NCI-H69 (cell line): ENCODE measurements at places on chromosomes 3 and 15.

GRCh38 chr15:91022075-91022831 is at the start of gene VPS33B:
VPS33B (minus strand) TSS chr15:91022594; CDS start chr15:91022249, 345 bp downstream.
- peak; percentile 95 for DNase-seq

GRCh38 chr3:28210968-28211713 is 30.3 kb upstream of the CMC1 start:
- no peak for DNase-seq

GRCh38 chr3:194103505-194103904 is 32.4 kb upstream of the HES1 start:
- no peak for DNase-seq

DNA sequence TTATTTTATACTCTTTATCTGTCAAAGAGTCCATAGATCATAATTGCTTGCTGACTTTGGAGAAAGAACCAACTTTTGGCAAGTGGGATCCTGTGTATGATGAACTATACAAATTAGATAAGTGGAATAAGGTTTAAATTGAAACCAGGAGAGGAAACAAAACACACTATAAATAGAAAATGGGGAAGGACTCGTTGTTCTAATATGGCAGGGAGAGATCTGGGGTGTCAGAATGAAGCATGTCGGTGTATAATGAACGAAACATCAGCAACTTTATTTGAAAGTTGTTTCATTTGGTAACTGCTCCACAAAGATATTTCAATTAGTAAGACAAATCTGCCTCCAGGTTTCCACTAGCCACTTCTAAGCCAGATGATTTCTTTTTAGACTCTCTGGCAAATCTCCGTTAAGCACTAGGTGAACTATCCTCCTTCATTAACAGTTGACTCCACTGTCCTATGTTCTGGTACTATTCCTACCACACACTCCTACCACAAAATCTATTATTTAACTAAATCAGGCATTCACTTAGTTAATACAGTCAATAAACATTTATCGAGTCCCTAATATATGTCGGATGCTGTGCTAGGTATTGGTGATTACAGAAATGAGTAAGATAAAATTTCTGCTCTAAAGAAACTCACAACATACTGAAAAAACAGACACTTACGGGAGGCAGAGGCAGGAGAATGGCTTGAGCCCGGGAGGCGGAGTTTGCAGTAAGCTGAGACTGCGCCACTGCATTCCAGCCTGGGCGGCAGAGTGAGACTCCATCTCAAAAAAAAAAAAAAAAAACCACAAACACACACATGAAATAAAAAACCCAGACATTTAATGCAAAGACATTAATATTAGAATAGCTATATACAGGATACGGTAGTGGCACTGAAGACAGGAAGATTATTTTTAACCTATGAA is 20.1 kb downstream of the SLC15A2 start:
- no peak for DNase-seq

DNA sequence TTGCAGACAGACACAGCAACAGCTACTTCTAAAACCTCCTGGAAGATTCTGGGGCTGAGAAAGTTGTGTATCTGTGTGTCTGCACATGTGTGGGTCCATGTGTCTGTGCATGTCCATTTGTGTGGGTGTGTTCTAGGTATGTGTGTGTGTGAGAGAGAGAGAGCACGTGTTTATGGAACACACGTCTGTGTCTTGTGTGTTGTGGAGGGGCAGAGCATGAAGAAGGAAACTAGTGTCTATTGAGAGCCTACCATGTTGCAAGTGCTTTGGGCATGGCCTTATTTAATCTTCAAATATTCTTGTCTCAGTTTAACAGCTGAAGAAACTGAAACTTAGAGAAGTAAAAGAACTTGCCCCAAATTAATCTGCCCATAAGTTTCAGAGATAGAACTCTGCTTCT is 327.5 kb downstream of the UACA start:
- no peak for DNase-seq

DNA sequence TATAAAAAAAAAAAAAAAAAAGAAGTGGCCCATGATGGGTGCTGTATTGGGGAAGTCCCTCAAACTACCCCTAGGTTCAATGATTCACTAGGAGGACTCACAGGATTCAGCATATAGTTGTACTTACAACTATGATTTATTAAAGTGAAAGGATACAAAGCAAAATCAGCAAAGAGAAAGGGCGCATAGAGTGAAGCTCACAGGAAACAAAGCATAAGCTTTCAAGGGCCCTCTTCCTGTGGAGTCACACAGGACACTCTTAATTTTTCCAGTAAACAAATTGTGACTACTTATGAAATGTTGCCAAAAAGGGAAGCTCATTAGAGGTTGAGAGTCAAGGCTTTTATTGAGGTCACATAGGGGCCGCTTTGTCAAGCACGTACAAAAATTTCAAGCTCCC is 153.7 kb upstream of the GAP43 start:
- DNase-seq, result peak; percentile 63

DNA sequence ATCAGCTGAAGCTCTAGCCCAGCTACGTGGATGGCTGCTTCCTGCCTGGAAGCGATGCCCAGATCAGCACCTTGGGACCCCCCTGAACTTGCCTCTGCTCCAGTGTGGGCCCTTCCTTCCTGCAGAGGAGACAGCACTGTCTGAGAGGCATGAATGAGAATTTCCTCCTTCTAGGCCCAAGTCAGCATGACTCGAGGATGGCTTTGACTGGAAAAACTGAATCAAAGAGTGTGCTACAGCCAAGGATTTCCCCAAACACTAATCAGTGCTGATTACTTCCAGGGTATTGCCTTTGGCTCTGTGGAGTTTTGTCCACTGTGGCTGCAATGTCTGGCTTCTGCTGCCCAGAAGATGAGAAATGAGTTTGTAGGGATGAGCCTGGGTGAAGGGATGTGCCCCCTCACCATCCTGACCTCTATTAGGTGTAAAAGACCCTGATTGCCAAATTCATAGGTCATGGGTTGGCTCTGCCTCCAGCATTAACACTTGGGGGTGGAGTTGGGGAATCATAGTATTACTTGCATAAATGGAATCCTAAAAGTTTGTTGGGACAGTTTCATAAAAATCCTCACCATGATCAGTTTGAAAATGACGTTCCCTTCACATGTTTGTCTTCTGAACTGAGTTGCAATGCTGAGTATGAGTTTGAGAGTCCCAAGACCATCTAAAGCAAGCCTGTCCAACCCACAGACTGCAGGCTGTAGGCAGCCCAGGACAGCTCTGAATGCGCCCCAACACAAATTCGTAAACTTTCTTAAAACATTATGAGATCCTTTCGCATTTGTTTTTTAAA is 36.7 kb downstream of the FLNB start:
- no peak for DNase-seq

DNA sequence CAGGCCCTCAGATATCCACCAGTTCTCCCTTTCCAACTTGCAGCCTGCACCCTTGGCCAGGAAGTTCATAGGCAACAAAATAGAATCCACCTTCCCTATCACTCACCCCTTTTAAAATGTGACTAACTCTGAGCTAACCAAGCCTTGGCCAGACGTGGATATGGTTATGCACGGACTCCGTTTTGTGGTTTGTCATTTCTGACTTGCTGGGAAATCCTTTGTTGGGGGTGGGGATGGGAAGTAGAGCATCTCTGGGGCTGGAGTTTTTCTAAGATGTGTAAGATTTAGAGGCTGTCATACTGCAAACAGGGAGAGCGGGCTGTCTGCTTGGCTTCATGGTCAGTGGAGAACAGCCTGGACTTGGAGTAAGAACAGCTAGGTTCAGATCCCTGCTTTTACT is 62.6 kb downstream of the SMAD3 start:
- DNase-seq, result no peak

DNA sequence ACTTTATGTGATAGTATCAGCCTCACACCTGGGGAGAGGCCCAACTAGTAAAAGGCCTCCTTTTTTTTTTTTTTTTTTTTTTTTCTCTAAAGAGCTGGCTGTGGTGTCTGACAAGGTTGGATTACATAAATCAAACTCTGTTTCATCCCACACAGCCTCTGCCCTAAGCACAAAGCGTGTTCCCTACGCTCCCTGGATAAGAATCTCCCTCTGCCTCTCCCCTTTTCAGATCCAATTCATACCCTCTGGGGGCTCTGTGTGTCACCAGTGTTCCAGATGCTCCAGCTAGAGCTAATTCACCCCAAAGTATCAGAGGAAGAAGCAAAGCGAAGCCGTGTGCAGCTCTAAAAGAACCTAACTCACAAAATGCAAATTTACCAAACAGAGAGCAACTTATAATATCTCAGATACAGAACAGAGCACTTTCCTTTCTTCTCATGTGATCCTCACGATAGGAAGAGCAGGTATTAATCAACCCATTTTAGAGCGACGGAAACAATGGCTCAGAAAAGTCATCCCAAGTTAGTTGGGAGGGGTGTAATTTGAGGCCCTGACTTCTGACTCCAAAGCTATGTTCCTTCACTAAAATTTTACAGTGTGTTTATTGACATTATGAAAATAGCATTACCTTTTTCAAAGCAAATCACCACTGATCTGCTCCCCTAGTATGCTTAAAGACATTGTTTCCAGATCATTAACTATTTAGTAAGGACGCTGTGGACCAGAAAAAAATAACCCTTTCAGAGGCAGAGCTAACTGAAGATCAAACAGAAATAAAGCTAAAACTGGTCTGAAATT is 12.4 kb downstream of the BMF start:
- peak; percentile 83 for DNase-seq

DNA sequence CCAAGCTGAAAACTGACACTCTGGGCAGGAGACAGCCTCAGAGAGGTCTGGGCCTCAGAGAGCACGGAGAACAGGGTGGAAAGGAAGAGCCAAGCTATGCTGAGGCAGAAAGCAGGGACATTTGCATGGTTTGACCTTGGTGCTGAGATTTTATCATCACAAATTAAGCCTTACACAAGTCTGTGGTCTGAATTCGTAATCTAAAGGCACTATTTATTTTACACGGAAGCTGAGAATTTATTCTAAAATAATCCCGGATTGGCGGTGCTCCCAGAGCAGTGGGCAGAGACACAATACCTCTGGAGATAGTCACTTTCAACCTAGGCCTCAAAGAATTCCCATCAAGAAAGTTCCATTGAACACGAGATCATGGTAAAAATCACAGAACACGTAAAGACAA is 47.5 kb downstream of the CFAP92 start:
- DNase-seq, result no peak

DNA sequence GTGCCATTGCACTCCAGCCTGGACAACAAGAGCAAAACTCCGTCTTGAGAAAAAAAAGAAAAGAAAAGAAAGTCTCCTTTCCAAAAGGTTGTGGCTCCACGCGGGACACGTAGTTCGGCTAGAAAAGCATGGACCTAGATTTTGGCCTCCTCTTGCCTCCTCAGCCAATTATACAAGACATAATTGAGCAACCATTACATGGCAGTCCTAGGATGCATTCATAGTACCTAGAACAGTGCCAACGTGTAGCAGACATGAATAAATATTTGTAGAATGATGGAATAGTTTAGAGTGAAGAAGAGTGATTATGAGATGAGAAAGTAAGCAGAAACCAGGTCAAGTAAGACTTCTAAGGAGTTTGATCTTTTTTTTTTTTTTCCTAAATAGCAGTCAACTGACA is 112.5 kb downstream of the ZNF609 start:
- DNase-seq, result no peak

GRCh38 chr15:73684581-73685455 is 635 bp downstream of the CD276 start:
- no peak for DNase-seq

- DNase-seq, result no peak
Measured at GRCh38 chr15:68382286-68383007, 49.5 kb downstream of the ITGA11 start.

DNA sequence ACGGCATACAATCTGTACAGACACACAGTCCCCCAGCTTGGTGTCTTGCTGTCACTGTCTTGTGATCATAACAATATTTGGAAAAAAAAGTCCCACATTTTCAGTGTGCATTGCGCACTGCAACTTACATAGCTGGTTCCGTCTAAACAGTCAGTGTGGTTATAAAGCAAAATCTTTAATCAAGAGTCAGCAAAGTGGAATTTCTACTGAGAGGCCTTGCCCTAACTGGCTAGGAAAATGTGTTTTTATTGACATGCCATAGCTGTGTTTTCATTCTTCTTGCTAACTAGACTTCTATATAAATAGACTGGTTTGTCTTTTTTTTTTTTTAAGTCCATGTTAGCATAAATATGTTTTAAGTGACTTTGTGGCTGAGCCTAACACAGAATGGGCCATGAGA is 174.8 kb downstream of the POLR2M start:
- no peak for DNase-seq

DNA sequence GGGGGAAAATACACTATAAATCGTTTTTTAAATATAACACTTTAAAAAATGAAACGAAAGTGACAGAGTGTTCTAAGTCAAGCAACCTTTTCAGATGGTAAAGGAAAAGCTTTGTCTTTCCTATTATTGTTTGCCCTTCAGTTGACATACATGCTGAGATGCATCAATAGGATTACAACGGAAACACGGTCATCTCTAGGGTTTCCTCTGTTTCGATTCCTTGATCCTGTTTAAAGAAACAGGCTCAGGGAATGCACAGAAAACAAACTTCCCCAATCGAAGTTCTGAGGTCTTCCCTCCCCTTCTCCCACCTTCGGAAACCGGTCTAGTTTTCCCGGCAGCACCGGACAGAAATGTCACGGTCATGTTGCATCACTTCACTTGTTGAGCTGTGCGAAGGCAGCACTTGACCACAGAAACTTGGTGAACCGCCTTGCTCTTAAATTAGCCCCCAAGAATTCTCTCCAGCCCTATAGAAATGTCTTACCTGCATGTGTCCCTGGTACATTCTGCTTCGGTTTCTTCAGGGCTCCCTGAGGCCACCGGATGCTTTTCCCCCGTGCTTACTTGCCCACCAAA is 556 bp downstream of the PEX5L start:
- no peak for DNase-seq

- DNase-seq, result peak; percentile 47
Measured at GRCh38 chr3:181855825-181856224, 144.1 kb downstream of the SOX2 start.

GRCh38 chr3:127671523-127672428 is 976 bp upstream of the ABTB1 start:
- DNase-seq, result no peak

GRCh38 chr15:49154359-49154758 is 1.0 kb downstream of the COPS2 start:
- DNase-seq, result no peak

GRCh38 chr15:68557469-68558317 is 21.1 kb upstream of the CORO2B start:
- no peak for DNase-seq
